Breast epithelium (tissue), 4 donors: ENCODE measurements at places on chromosomes 6 and 20.
A peak's percentile ranks its signal among the peaks of the same experiment; 100 is the strongest.

DNA sequence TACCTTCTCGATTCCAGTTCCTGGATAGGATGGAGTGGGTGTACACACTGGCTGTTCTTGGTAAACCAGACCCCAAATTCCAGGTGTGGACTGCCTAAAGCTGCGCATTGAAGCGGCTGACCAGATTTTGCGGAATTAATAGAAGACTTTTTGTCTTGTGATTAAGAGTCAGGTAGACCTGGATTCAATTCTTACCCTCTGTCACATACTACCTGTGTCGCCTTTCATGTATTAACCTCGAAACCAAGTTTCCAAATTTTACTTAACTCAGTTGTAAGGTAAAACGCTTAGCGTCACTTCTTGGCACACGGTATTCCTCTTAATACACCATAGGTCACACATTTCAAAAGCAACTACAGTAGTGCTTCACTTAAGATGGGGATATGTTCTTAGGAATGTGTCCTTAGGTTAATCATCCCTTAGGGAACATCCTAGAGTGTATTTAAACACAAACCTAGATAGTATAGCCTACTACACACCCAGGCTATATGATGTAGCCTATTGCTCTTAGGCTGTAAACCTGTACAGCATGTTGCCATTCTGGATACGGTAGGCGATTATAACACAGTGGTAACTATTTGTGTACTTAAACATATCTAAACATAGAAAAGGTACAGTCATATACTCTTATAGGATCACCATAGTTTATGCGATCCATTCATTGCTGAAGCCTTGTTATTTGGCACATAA, 733 bp upstream of the GOPC start:
- DNase-seq = no peak

GRCh38 chr6:45923831-45924391, 91.7 kb downstream of the CLIC5 start:
- DNase-seq = no peak

GRCh38 chr6:3876101-3876500, 26.9 kb downstream of the FAM50B start:
- no peak for DNase-seq

- no peak for DNase-seq
These were observed 60.6 kb downstream of the TRAM2 start for GRCh38 chr6:52516269-52516668.

DNA sequence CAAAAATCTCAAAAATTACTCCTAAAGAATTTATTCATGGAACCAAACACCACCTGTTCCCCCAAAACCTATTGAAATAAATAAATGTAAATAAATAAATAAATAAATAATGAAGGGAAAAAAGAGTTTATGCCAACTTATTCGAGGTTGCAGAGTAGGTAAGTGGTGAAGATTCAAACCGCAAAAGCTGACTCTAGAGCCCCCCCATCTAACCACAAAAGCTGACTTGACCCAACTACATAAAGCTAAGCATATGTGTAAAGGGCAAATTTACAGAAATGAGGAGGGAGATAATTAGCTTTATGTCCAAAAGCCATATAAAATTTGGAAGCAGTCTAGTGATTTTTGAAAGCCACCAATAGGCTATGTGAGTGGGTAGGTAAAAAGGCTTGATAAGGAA, 486.9 kb downstream of the PKHD1 start:
- DNase-seq = no peak

DNA sequence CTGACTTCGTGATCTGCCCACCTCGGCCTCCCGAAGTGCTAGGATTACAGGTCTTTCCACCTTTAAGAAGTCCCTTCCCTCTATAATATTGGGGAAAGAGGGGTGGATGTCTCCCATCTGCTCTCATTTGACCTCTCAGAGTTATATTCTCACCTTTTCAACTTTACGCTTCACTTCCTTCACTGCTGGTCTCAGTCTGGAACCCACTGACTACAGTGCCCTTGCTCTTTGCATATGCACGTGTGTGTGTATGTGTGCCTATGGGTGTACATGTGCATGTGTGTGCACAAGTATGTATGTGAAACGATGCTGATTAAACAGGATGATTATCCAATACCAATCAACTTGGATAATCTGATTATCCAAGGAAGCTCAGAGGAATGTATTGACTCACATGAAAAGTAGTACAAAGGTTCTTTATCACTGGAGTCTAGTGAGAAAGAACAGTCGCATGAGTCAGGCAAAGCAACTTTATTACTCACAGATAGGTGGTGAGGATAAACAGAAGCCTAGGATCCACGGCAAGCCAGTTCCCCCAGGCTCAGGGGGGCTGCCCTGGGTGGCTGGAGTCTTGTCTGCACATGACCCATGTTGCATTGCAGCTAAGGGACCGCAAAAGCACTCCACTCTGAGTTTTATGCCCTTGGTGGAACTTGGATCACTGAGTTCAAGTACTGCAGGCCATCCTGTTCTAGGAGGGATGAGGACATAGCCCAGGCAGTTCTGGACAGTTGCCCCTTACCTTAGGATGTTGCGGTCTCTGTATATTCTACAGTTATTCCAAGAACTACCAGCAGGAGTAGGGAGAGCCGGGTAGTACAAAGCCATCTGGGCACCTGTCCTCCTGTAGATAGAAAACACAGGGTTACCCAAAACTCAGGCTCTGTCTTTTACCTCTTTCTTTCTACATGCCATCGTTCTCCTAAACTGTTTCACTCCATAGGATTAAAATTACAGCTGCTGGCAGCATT, 50.9 kb downstream of the SNRNP48 start:
- DNase-seq = no peak

DNA sequence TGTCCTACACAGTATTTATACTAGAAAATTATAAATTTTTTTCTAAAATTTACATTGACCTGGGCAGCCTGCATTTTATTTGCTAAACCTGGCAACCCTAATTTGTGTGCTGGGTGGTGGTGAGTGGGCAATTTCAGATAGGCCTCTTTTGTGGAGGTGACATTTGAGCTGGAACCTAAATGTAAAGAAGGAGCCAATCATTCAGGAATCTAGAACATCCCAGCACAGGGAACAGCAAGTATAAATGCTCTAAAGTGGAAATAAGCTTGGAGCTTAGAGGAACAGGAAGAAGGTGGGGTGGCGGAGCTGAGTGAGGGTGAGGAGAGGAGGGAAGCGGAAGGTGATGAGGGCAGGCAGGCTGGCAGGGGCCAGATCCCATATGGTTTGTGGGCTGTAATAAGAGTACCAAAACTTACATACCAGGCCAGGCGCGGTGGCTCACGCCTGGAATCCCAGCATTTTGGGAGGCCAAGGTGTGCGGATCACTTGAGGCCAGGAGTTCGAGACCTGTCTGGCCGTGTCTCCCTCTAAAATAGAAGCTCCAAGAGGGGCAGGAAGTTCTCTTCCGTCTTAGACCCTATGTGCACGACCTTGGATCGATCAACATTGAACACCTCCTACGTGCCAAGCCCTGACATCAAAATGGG, 549 bp upstream of the CSE1L start:
- DNase-seq = no peak

DNA sequence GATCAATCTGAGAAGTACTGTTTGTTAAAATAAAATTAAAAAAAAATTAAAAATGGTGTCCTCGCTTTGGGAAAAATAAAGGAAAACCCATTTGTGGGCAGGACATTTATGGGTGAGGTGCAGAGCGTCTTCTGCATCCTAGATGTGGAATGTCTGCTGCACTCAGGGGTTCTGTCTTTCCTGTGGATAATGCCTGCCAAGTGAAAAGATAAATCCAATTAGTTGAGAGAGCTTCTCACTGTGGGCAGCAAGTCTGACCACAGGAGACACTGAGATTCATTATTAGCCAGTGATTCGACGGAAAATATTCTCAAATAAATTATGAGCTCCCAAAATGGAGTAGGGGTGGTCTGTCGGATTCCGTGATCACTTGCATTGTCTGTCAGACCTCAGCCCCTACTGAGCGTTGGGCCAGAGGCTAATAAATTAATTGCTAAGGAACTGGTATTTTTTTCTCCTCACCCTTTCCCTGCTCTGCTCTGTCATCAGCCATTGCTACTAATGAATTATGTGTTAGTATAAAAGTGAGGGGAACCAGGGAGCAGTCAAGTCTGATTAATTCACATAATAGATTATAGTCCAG, 10.0 kb downstream of the GMPR start:
- DNase-seq = no peak

DNA sequence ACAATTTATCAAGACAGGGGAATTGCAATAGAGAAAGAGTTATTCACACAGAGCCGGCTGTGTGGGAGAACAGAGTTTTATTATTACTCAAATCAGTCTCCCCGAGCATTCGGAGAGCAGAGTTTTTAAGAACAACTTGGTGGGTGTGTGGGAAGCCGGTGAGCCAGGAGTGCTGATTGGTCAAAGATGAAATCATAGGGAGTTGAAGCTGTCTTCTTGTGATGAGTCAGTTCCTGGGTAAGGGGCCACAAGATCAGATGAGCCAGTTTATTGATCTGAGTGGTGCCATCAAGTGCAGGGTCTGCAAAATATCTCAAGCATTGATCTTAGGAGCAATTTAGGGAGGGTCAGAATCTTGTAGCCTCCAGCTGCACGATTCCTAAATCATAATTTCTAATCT, 50.0 kb upstream of the ECI2 start:
- no peak for DNase-seq

DNA sequence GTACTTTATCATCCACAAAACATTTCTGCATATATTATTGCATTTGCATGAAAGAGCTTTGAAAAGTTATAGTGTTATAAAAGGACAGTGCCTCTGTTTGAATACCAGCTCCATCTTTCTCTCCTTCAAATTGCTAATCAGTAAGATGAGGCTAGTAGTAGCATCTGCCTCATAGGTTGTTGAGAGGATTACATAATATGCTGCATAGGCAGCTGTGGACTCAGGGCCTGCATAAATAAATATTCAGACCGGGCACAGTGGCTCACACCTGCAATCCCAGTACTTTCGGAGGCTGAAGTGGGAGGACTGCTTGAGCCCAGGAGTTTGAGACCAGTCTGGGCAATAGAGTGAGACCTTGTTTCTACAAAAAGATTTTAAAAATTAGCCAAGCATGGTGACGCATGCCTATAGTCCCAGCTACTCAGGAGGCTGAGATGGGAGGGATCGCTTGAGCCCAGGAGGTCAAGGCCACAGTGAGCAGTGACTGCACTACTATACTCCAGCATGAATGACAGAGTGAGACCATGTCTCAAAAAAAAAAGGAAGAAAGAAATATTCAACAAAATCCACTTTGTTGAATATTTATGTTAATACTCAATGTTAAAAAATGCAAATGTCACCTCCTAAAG, 18.3 kb upstream of the SEC63 start:
- DNase-seq = no peak

DNA sequence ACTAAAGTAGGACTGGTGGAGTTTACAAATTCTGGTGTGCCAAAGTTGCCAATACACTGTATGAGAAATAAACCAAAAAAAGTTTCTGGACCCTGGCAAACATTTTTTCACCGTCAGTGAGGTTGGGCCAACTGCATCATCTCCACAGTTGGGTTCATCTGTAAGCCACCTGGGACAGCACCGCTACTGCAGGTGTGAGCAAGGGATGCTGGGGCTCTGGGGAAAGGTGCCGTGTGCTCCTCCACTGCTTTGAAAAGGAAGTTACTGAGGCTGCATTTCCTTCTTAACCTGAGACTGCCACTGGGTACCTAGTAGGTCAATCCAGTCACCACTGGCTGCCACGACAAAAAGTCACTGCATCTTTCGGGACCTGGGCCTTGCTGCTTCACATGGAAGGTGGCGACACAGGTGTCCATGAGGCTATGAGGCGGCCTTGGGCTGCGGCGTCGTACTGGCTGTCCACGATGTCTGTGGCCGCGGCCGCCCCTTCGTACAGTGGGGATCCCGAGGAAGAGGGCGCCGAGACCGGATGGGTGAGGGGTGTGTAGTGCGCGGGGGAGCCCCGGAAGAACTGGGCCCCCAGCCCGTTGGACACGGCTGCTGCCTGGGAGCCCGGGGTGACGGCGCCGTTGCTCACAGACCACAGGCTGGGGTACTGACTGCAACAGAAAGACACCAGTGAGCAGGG, 9.6 kb downstream of the TBXT start:
- no peak for DNase-seq

DNA sequence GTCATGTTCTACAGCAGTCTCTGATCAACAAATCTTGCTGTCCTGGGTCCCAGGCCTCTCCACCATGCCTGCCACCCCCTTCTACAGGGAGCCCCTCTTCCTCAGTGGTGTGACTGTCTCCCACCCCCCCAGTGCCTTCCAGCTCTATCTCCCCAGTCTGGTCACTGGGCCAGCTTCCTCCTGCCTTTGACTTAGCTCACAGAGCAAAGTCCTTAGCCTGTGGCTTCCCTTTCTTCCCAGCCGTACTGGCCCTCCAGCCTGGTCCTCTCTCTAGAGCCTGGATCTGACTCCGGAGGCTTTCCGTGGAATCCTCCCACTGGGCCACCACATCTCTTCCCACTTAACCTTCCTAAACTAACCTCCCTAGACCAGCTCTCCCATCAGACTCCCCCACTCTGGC, 17.0 kb downstream of the MAPK13 start:
- DNase-seq = no peak

DNA sequence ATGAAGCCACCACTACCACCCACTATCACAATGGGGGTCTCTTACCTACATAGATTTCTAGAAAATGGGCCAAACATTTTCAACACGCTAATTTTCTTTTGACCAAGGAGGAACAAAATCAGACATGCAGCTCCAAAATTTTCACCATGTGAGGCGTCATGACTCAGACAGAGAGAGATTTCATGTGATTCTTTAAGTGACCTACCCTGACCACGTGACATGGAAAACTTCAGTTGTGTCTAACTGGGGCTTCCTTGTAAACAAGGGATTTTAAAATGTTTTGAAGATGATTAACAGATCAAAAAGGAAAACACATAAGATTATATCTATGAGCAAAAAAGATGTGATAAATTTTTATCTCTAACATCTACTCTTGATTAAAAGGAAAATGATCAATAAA, 199.2 kb downstream of the TBXT start:
- DNase-seq = no peak

DNA sequence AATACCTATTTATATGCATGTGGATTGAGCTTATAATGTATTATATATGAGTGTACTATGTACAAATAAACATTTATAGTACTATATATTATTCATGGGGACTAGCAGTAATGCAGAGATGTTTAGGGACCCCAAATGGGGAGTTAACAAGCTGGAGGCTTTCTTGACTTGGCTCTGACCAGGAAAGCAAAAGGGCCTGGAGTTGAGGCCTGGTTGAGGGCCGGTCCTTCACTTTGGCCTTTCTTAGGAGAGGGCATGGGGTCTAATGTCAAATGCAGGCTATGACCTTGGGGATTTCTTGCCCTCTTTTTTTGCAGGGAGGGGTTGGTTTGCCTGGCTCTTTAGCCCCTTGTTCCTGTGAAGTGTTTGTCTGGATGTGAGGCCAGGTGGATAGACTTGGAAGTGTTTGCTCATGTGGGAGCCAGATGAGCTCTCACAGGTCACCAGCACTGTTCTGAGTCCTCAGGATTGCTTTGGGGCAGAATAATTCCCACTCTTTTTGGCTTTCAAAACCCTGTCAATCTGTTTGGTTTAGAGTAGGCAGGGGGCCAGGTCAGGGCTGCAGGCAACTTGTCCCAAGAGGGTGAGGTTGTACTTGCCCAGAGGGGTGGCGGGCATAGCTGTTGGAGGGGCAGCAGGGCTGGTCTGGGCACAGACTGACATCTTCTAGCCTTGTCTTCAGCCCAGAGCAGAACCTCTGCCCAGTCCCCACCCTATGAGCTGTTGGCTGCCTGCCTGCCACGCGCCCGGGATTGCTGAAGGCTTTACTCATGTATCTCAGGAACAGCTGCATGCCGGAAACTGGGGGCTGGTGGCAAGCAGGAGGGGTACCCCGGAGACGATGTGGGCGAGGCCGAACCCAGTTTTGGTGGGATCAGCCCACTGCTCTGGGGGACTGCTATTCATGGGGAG, 14.6 kb downstream of the TJAP1 start:
- peak; percentile 76 for DNase-seq
